NCI-H524 treated with DMSO at 0.1 percent for 48 hours (cell line): ENCODE measurements at places on chromosomes 1 and 21.

DNA sequence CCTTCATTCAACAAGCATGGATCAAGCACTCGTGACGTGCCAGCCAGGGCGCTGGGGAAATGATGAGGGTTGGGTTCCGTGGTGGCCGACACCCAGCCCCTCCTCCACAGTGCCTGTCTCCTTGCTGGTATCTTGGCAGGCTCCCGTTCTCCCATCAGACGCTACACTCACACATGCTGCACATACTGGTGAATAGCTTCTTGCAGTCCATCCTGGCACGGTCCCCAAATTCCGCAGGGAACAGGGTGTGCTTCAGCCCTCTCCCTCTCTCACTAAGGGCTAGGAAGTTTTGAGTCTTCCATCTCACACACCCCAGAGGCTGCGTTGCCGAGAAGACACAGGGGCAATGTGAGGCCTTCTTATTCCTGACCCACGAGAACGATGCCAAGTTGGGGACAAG is 10.1 kb upstream of the MEF2D start:
- no peak for DNase-seq

GRCh38 chr1:71312545-71312944 is 231.7 kb upstream of the ZRANB2 start:
- no peak for DNase-seq

- DNase-seq, result no peak
Observed at GRCh38 chr1:51648180-51649109, 31.6 kb downstream of the OSBPL9 start.

DNA sequence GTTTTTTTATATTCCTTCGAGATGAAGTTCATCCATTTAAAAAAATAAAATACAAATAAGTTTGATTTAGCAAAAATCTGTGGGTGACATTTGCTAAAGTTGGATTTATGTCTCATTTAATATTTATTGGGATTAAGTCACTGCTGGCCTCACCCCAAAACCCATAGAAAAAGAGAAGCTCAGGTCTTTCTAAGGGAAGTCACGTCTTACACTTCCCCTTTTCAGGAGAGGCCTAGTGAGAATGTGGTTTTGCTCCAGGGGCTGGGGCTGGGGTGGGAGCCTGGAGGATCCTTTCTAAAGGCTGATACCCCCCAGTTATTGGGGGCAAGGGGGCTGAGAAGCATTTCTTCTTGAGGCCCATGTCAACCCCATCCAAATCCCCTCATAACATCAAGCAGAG is 300.3 kb downstream of the DSCAM start:
- DNase-seq, result no peak

DNA sequence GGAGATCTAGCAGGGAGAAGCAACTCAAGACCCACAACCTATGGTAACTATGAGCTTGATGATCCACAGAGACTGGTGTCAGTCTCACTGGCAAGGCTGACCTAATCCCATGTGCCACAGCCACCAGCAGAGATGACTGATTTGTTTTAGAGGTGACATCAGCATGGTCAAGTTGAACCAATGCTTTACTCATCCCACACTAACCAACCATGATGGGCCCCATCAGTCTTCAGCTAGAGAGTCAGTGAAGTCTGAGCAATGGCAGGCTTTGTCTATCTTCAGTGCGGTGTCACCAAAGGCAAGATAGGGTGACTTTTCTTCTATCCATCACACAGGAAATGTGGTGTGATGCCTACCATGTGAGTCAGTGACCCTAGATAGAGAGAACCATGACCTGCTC is 1470.7 kb downstream of the NCAM2 start:
- DNase-seq, result no peak

DNA sequence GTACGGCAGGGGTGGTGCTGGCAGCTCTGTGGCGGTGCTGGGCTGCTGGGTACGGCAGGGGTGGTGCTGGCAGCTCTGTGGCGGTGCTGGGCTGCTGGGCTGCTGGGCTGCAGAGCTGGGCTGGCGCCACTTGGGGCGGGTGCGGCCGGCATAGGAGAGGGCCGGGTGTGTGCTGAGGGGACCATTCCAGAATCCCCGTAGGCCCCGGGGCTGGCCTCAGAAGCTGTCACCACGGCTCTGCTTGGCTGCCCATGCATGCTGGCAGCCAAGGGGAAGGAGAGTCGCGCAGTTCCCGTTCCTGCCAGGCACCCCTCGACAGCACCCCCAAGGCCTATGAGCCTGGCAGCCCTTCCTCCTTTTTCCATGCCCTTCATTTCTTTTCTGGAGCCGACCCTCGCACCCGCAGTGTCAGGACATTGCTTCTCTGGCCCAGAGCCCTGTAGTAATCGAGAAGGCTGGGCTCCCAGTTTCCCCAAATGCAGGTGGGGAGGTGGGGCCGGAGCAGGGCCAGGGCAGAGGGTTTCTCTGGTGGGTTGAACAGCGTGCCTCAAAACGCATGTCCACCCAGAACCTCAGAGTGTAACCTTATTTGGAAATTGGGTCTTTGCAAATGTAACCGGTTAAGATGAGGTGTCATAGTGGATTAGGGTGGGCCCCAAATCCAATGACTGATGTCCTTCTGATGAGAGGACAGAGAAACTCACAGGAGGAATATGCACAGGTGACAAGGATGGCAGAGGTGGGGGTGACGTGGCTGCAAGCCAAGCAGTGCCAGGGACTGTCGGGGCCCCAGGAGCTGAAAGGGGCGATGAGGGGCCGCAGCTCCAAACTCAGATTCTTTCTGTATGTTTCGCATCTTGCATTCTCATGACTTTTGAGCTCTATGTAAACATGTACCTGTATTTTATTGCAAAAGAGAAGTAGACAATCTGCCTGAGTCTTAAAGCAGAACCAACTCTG is 71.0 kb upstream of the ACTRT2 start:
- DNase-seq, result no peak

GRCh38 chr1:16461681-16462080 is 21.2 kb downstream of the NECAP2 start:
- no peak for DNase-seq
